Stimulated activated CD4-positive, alpha-beta T cell treated with anti-CD3 and anti-CD28 coated beads, Interleukin-1b, Interleukin-23, amount 100 ng/mL, for 24 hours (primary cell): ENCODE measurements at places on chromosomes 11 and 22.

- no peak for DNase-seq
These were observed 1177.2 kb downstream of the BRD1 start for GRCh38 chr22:48650323-48651035.

- no peak for DNase-seq
These were observed 2.1 kb downstream of the ACCSL start for GRCh38 chr11:44049832-44050231.

DNA sequence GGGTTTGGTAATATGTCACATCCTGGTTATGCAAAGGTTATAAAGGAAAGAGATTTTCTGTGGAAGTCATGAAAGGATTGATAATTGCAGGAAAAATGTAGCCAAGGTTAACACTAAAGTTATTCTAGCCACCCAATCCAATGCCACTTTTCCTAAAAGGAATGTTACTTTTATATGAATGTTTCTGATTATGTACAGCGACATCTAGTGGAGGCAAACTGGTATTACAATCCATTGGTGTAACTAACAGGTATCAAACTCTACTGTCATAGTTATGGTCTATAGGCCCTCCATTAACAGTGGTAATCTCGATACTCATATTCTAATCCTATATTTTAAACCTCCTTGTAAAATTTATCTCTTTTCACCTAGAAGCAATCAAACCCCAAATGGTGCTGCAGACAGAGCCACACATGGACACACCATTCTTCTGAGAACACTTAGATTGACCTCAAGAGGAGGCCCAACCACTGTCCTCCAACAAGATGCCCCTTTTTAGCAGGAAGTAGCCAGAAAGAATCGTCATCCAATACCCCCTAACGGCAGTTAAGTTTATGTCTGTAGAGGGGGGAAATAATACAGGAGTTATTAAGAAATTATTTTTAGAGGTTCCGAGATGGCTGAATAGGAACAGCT is 74.9 kb upstream of the RAG2 start:
- DNase-seq = no peak

- DNase-seq = no peak
These were observed 417.9 kb downstream of the CTTN start for GRCh38 chr11:70816156-70816678.

DNA sequence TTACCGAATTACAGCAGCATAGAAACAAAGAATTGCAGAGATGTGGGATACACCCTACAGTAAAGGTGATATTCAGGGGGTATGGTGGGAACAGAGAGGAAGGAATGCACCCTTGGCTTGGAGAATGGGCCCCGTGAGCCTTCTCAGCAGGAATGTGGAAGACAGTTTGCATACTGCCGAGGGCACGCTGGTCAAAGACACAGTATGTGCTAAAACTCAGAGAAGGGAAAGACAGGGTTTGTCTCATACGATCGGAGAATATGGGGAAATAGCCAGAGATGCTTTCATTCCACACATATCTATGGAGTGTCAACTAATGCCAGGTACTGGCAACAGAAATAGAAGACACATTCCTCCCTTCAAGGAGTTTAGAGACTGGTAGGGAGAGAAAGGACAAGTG is 36.9 kb downstream of the UBASH3B start:
- no peak for DNase-seq

GRCh38 chr22:25630447-25630846 is 66.0 kb downstream of the GRK3 start:
- DNase-seq = no peak

- peak; percentile 55 for DNase-seq
These were observed 563 bp downstream of the BID start for GRCh38 chr22:17773606-17774205.

GRCh38 chr11:75031224-75031753 is 42.6 kb downstream of the NEU3 start:
- no peak for DNase-seq

DNA sequence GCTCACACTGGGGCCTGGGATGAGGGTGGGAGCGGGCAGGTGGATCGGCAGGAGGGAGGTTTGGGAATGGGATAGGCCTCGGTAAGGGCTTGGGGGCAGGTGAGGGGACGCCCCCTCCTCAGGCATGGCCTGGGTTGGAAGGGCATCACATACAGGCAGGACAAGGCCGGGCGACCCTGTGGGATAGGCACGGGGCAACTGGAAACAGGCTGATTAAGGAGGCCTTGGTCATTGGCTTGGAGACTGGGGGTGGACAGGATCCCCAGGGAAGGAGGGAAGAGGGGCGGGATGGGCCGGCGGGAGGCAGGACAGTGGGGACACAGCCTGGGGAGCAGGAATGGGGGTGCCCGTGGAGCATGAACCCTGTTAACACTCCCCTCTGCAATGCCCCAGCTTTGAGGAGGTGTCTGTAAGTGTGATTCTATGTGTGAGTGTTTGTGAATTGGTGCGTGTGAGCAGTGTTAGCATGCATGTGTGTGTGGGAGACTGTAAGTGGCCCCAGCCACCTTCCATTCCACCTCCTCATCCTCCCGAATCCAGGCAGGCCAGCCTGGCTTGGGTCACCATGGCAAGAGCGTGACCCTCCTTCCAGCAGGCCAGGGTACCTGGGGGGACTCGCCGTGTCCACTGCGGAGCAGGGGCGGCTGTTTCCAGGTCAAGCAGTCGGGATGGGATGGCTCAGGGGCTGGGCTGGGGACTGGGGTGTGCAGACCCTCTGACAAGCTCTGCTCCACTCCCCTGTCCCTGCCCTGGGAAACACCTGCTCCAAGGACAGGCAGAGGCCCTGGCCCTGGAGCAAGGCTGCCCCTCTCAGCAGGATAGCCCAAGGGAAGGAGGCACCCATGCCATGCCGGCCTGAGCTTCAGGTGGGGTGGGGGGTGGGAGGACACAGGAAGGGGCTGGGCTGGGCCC is 3.4 kb upstream of the PIM3 start:
- no peak for DNase-seq

- DNase-seq = no peak
These were observed 18.3 kb downstream of the MS4A10 start for GRCh38 chr11:60803273-60803936.

- no peak for DNase-seq
These were observed 60.6 kb upstream of the TCF20 start for GRCh38 chr22:42331014-42331413.

DNA sequence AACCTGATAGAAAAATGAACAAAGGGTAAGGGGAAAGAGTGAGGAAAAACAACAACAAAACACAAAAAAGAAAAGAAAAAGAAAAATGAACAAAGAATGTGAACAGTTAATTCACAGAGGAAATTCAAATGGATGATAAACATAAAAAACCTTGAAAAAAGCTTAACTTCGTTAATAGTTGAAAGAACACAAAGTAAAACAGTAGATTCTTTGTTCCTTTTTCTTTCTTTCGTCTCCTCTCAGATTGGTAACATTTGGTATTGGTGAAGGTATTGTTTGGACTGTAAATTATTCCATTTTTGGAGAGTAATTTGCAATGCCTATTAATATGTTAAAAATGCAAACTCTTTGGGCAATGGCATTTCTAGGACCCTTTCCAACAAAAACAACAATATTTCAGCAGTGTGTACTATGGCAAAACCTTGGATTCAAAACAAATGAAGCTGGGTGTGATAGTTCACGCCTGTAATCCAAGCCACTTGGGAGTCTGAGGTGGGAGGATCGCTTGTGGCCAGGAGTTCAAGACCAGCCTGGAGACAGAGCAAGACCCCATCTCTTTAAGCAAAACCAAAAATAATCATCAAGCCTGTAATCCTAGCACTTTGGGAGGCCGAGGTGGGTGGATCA is 3.3 kb upstream of the BACE1 start:
- DNase-seq = no peak

DNA sequence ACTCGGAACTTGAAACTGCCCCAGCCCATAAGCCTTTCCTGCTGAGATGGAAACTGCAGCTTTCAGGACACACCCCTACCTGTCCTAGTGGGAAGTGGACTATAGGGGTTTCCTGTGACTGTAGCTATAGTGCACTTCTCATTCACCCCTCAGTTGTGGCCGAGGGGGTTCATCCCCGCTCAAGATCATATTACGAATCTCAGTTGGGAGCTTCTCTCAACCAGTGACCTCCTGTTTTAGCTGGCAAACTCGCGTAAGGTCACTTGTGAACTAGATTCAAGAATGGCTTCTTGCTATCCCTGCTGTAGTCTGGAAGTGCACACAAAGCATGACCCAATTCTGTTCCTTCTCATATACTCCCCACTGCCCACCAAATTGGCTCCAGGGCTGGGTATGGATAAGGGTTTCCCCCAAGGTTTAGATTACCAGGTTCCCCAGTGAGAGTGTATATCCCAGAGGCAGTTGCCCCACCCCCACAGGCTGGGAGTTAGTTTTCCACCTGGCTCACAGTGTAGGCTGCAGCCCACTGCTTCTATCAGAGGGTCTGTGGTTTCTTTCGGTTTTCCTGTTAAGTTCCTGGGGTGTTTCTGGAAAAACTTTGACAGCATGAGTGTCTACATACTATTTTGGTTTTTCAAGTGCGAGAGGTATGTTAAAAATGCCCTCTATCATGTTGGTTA is 812.9 kb downstream of the JRKL start:
- no peak for DNase-seq

- DNase-seq = peak; percentile 50
These were observed 44.2 kb upstream of the TTLL12 start for GRCh38 chr22:43230971-43231723.

- DNase-seq = no peak
These were observed 25.6 kb downstream of the PARVG start for GRCh38 chr22:44206330-44206645.

GRCh38 chr11:35787013-35787504 is 124.5 kb downstream of the TRIM44 start:
- no peak for DNase-seq

GRCh38 chr22:43878079-43878795 is 13.6 kb downstream of the PNPLA5 start:
- DNase-seq = no peak

- no peak for DNase-seq
These were observed 68.3 kb downstream of the C11orf58 start for GRCh38 chr11:16806791-16807190.

DNA sequence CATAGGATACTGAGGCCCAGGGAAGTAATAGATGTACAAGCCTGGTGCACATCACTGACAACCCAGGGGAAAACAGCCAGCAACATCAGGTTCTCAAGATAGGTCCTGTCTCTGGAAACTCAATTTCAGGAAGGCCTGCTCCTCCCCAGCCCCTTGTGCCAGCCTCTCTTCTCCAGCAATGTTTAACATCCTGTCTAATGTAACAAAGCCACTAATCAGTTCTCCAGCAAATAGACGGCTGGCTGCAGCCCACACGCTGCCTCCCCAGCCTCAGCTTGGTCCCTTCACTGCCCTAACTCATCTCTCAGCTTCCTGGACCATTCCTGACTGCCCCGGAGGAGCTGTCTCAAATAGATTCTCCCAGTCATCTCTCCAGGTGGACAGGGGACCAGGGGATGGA is 37.8 kb downstream of the RPL27A start:
- no peak for DNase-seq

DNA sequence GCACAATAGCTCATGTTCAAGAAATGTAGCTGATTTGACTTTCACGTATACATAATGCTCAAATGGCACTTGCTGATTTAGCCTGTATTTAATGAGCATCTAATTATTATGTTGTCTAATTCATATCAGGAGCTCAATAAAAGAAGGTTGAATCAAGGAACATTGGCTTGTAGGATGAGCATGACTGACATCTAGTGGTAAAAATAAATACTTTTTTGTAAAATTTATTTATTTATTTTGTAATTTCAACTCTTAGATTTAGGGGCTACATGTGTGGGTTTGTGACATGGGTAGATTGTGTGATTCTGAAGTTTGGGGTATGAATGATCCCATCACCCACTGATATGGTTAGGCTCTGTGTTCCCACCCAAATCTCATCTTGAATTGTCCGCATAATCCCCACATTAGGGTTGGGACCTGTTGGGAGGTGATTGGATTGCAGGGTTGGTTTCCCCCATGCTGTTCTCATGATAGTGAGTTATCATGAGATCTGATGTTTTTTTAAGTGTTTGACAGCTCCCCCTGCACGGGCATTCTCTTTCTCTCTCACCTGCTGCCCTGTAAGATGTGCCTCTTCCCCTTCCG is 1.7 kb upstream of the OR52E5 start:
- DNase-seq = no peak

- no peak for DNase-seq
These were observed 8.9 kb downstream of the SCGB1A1 start for GRCh38 chr11:62427630-62428233.

GRCh38 chr22:46841522-46841921 is 79.1 kb downstream of the TBC1D22A start:
- DNase-seq = no peak

- DNase-seq = no peak
These were observed 127.2 kb upstream of the THY1 start for GRCh38 chr11:119550053-119550752.

DNA sequence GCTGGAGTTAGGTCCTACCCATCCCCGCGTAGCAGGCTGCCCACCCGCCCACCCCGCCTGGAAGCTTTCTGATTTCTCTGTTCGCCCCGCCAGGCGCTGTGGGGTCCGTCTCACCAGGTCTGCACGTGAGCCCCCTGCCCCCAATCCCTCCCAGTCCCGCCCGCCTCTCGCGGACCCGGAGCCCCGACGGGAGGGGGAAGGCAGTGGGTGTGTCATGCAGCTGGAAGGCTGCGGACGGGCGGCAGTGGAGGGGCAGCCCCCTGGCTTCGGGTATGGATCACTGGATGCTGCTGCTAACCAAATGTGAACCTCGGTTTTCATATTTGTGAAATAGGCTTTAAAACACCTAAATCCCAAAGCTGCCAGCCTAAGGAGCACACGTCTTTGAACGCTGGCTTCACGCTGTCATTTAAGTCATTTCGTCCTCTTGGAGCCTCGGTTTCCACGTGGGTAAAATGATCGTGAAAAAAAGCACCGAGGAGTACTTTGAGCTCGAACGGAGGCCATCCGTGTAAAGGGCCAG is 568 bp upstream of the BIK start:
- DNase-seq = no peak

GRCh38 chr11:82663535-82663934 is 70.1 kb downstream of the FAM181B start:
- no peak for DNase-seq

DNA sequence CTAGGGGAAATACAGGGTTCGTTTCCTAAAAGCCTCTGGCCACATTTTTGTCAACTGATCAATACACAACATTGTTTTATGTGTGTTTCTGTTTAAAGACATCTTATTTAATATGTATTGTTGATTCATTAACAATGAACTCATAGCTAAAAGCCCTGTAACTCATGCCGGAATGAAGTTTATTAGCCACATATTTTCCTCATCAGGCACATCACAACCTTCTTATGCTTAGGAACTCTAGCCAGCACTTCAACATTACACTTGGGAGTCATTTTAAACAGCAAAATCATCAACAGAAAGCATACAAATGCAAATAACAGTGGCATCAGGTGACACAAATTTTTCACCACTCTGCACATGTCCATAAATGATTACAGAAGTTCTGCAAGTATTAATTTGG is 15.1 kb upstream of the BLID start:
- no peak for DNase-seq

DNA sequence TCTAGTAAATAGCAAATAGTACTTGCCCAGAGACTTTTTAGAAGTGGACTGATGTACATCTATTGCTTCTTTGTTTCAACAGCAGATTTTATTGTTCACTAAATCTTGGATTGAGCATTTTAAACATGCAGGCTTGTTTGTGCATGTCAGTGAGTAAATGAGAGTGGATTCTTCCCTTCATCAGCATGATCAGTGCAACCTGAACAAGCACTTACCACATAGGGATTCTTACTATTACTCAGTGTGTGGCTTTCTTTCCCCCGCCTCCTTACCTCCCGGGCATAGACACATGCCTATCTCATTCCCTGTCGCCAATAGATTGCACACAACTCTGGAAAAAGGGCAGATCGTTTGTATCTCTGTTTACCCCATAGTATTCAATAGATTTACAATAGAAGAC is 197.5 kb downstream of the C11orf87 start:
- DNase-seq = no peak
